Activated B cell treated with CpG ODN at 0.5 μM for 24 hours (primary cell): ENCODE measurements at places on chromosomes 3 and 15.

- DNase-seq: no peak
These were observed 199.1 kb downstream of the TJP1 start for GRCh38 chr15:29623116-29623639.

GRCh38 chr15:77474310-77474988 is 53.8 kb downstream of the HMG20A start:
- DNase-seq: no peak

- no peak for DNase-seq
These were observed 30.2 kb upstream of the IREB2 start for GRCh38 chr15:78407608-78408354.

- DNase-seq: no peak
These were observed 49.5 kb upstream of the FHIT start for GRCh38 chr3:61300786-61301185.

DNA sequence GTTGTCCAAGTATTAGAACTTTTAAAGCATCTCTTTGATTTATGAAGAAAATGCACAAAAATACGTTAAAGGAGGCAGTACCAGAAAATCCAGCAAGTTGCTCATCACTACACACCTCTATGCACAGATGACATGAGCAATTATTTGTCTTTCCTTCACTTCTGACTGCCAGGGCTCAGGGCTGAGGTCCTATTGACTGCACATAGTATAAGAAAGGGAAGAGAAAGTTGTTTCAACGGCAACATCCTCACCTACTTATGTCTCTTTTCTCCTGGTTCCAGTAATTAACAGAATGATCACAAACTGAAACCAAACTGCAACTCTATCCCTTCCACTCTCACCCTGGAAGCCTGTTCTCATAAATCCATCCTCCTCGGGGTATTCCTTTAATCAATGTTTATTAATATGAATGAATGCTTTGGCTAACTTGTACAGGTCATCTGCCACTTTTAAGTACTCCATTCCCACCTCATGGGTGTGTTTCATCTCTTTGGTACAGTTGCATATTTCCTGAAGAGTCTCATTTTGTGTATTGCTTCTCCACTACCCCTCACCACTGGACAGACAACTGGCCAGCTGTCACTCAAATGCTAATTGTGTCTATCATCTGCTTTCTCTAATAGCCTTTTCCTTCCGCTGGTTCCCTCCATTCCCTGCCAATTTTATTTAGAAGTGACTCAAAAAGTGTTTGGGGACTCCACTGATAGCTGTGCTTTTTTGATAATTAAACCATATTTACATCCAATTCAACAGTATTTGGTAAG is 34.5 kb downstream of the RAB27A start:
- no peak for DNase-seq
